ENCODE measurements at places on chromosomes 6 and 20.

- DNase-seq = no peak
Measured at GRCh38 chr6:14277405-14277930, 159.9 kb downstream of the CD83 start.

- no peak for DNase-seq
Measured at GRCh38 chr20:60039526-60039925, 81.3 kb downstream of the CDH26 start.

GRCh38 chr6:55239099-55239498 lies 64.8 kb downstream of the HCRTR2 start:
- no peak for DNase-seq

DNA sequence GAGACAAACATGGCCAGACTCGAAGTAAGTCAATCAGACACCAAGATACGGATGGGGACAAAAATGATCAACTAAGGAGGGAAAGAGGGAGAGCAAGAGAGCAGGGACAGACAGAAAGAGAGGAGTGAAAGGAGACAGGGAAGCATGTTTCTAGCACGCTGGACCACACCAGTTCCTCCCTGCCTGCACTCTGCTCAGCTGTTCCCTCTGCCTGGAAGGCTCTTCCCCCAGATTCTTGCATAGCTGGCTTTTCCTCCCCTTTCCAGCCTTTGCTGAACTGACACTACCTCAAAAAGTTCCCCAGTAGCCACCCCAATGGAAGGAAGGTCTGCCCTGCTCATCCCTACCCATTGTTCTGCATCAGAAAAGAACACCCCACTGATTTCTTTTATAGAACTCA lies 185.9 kb downstream of the MAFB start:
- DNase-seq = no peak

DNA sequence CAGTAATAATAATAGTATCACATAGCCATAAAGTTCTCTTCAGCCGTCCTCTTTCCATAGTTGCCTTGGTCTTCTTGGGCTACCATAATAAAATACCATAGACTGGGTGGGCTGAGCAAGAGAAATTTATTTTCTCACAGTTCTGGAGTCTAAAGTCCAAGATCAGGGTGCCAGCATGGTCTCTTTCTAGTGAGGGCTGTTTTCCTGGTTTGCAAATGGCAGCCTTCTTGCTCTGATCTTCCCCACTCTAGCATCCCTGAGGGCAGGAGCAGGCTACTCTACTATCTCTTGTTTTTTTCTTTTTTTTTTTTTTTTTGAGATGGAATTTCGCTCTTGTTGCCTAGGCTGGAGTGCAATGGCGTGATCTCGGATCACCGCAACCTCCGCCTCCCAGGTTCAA lies 8.2 kb upstream of the BEND3 start:
- no peak for DNase-seq

DNA sequence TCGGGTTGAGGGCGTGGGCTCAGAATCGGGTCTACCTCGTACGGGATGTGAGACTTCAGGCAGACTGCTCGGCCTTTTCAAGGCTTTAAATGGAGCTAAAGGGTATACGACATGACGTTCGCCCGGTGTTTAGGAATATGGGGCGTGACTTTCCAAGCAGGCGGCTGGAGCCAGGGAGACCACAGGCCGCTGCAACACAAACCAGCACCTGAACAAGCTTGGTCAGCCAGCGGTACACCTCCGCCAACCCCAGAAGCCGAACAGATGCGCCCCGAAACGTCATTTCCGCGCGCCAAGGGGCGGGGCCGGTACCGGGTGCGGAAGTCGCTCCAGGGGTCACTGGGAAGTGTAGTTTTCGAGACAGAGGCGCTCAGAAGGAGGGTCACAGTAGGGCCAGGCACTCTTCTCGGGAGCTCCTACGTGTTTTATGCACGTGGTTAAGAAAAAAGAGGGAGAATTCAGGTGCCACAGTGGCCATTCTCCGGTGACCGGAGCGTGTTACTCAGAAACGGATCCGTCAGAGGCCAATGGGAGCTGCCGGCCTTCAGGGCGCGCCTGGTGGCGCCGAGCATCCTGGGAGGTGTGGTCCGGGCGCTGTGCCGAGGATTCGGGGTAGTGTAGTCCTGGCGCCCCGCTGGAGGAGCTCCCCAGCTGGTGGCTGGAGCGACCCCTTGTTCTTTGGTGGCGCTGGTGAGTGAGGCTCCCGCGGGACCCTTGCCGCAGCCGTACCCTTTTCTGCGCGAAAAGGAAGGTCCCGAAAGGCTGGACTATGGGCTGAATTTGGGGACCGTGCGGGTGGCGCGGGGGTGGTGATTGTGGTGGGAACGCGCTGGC lies at the start of gene ZNF133:
Gene ZNF133 (plus strand): TSS at position 613 of the 834 bp plus-strand sequence. CDS start 17,160 bp downstream, outside the sequence.
- DNase-seq = peak; percentile 100

GRCh38 chr6:45371924-45372573 lies 5.7 kb downstream of the SUPT3H start:
- no peak for DNase-seq

- DNase-seq = no peak
Measured at GRCh38 chr6:161198783-161199460, 74.9 kb downstream of the AGPAT4 start.

DNA sequence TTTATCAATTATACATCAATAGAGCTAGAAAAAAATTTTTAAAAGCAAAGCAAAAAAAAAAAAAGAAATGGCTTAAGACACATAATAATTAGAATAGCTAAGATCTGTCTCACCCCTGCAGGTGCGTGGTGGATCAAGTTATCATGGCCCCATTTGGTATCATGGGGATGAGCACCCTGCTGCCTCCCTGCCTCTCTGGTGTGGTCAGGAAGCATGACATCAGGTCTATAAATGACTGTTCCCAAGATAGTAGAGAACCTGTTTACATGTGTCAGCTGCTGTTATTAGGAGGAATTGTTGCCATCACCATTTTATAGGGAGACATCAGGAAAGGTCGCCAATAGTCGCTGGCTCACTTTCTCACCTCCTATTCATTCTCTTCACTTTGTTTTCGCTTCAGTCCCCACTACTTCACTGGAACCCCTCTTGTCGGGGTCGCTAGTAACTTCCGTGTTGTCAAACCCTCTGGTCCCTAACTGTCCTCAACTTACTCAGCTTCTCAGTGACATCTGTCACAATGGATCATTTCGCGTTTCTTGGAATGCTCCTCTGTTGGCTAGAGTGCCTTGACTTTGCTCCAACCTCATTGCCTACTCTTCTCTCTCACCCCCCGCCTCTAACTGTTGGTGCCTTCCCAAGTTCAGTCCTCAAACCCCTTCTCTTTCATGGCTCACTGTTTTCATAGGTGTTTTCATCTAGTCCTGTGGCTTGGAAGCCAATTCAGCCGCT lies 4.7 kb downstream of the DNTTIP1 start:
- DNase-seq = no peak

GRCh38 chr6:87334683-87335082 lies 5.6 kb upstream of the GJB7 start:
- DNase-seq = no peak

DNA sequence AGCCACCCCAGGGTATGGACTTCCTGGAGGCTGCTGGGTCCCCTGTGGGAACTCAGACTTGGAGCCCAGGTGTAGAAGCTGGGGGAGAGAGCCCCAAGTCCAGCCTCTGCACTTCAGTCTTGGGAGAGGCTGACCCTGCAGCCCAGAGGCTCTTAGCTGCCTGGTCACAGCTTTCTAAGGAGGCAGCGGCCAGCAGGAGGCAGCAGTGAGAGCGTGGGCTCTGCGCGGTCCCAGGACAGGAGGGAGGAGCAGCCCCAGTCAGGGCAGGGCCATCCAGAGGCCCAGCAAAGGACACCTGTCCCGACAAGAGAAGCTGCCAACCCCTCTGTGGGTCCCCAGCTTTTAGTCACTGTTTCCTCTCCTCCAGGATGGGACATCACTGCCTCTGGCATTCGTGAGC lies 9.4 kb downstream of the TREML2 start:
- DNase-seq = peak; percentile 67

DNA sequence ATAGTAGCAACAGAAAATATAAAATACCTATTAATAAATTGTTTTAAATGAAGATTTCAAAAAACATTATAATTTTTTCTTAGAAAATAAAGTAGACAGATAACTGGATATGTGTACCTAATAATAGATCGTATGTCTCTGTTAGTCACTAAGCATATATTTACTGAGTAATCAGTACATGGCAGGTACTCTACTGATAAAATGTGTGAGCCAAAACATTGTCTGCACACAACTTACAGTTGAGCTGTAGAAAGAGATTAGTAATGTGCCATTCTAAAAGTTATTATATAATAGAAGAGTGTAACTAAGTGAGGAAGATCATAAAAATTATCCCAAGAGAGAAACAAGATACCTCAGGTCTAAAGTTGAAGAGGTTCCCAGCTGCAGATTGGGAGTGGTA lies 929.9 kb upstream of the EPHA7 start:
- DNase-seq = no peak

- DNase-seq = peak; percentile 56
Measured at GRCh38 chr6:113642714-113643406, 214.3 kb upstream of the MARCKS start.

DNA sequence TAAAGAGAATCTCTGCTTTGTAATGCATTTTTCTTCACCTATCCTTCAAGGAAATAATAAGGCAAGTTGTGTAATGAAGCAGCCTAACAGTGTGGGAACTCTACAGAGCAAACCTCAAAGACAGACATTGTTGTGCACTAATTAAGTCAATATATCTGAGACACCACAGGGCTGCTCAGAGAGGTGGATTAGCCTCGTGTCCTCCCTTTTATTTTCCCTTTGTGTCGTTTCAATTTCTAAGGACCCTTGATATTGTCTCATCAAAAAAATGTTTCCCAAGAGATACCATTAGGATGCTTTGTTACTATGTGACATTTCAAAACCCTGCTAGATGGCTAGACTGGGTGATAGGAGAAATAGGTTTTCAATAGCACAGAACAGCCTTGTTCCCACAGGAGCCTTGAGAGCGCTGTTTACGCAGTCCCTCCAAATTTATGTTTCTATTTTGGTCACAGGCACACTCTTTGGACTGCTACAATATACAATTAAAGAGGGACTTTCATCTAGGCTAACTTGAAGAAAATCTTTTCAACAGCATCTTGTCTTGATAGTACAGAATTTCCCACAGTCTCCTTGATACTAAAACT lies 23.1 kb downstream of the UBE3D start:
- no peak for DNase-seq

DNA sequence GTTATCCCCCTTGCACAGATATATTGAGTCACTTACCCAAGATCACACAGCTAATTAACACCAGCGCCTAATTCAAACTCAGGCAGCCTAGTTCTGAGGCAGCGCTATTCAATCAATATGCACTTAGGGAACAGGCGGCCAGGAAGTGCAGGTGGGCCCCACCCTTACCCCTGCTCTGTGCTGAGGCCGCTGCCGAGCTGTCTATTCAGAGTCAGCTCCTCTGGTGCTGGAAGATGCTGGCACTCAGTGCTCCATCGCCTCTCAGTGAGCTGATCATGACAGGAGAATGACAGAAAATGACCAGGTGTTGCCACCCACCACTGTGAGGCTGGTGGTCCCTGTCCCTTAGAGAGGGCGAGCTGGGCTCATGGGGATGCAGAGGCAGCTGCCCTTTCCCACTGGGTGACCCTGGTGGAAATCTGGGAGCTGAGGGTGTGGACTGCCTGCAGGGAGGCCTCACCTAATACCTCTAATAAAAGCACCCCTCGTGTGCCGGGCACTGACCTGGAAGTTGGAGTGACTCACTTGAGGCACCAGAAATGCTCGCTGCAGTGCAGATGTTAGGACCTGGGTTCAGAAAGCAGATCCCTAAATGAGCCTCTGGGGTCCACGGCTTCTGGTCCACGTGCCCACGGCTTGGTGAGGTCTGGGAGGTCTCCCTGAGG lies 42.5 kb upstream of the CD93 start:
- DNase-seq = no peak

DNA sequence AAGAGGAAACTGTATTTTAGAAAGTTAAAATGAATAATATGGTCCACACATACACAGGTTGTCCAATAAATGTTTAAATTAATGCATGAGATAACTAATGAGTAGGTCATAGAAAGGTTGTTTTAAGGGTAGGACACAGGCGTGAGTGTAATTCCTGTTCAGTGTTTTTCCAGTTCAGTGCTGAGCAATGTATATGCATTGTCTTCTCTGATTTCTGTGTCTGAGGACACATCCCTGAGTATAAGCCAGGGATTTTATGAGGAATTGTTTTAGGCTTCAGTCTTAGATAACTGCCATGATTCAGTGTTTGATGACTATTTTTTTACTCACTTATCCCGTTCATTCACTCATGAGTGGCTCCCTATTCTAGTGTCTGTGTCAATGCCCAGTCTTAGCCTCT lies 298.5 kb upstream of the TBX18 start:
- DNase-seq = no peak

- peak; percentile 78 for DNase-seq
Measured at GRCh38 chr20:63132131-63132714, 83.7 kb downstream of the YTHDF1 start.

DNA sequence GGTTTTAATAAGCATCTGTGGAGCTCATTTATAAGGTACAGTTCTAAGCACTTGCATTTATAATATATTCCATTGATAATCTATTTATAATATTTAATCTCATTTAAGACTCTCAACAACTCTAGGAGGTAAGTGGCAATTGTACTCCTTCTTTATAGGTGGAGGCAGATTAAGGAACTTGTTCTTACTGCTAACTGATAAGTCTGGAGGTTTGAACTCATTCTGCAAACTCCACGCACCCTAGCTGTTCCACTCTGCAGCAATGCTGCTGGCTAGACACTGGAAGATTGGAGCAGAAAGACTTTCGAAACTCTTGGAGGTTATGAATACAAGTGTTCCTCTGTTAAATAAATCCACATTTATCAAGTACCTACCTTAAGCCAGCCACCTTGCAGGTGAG lies 793 bp upstream of the HDAC2 start:
- DNase-seq = no peak

DNA sequence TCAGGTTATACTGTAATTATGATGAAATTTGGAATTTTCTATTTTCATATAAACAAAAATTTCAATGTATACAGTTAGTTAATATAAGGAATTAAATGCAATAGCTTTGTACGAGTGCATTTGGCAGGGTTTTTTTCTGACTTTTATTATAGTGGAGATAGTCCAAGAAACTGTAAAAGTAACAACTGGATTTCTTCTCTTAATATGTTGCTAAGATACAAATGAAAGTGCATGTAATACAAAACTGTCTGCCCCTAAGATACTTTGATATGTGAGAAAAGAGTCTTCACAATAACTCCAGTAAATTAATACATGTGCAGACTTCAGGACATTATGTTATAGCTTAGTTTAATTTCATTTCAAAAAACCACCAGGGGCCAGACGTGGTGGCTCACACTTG lies 721.4 kb downstream of the CBLN4 start:
- DNase-seq = no peak

DNA sequence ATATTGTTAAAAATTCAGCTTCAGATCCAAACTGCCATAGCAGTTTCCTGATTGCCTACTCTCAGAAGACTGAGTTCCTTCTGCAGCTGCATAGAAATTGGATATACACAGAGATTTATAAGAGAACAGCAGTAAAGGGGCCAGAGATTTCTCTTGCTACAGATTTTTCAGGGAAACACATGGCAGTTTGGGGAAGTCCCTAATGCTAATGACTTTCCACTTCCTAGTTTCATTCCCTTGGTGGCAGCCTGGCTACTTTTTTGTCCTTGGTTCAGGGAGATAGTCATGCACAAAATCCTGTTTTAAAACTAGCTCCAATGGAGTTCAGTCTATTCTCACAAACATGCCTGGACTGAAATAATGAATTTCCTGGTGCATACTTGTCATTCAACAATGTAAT lies 125.3 kb upstream of the PLCB4 start:
- DNase-seq = no peak

All from upper lobe of left lung (tissue), 6 donors.